NCI-H526 treated with DMSO at 0.1 percent for 48 hours (cell line): ENCODE measurements at places on chromosomes 11 and 22.

DNA sequence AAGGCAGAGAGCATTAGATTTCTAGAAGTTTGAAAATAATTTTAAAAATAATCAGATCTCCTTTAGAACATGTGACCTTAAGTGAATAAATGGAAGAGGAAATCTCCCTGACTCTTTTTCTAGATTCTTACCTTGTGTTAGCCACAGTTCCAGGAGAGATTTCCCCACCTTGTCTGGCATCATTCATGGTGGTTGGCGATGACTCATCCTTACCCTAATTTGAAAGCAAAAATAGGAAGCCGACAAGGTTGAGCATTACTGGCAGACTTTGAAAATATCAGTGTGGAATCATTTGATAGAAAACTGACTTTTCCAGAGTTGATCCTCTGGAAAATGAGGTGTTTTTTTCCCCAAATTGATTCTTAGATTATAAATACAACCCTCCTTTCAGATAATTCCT is 48.1 kb downstream of the CNTN5 start:
- no peak for DNase-seq

DNA sequence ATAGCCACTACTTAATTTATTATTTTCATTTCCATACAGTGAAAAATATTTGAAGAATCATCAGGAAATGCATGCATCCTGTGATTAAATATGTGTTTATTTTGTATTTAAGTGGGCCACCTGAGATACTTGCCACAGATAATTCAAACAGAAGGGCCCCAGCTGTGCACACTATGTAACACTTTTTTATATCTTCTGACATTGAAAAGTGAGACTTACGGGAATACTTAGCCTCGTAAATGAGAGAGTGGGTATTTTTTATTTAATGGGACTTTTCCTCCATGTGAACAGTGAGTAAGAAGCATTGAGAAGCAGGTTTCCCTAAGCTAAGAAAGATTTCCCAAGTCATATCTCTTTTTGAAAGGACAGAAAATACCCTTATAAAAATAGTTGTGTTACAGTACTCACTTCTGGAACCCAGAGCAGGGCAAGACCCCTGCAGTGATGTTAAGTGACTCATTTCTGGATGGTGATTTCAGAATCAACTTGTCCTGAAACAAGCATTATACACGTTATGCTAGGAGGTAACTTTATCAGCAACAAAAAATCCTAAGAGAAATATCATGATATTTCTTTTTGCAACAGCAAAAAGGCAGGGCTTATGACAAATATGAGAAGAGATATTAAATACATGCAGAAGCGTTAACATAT is 478.1 kb upstream of the CHORDC1 start:
- no peak for DNase-seq

- no peak for DNase-seq
These were observed 274.9 kb upstream of the MPPED2 start for GRCh38 chr11:30861064-30861463.

GRCh38 chr11:85946221-85946620 is 91.0 kb downstream of the CCDC83 start:
- no peak for DNase-seq

GRCh38 chr22:20256551-20257211 is 11.4 kb downstream of the RTN4R start:
- DNase-seq = no peak

- peak; percentile 0 for DNase-seq
These were observed 29.9 kb downstream of the SERPIND1 start for GRCh38 chr22:20803696-20804324.

GRCh38 chr11:12723421-12724300 is 49.4 kb downstream of the TEAD1 start:
- no peak for DNase-seq

DNA sequence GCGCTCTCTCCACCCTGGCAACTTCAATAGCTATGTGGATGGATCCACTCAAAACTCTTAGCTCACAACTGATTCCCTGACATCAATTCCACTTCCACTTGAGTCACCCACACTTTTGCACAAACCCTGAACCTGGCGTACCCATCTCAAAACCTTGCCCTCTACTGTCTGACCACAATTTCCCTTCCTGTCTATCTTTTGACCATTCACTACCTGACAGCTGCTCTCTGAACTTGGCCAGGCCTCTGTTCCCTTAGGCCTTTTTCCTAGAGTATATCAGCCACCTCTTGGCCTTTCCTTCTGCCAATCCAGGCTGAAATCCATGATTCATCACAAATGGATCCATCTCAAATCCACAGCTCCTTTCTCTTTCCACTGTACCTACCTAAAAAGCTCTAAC is 106.0 kb downstream of the RPL27A start:
- DNase-seq = no peak

- DNase-seq = no peak
These were observed 65.8 kb downstream of the ST3GAL4 start for GRCh38 chr11:126421271-126421671.

- DNase-seq = no peak
These were observed 43.3 kb upstream of the ADORA2A start for GRCh38 chr22:24384131-24384530.

GRCh38 chr11:72227316-72228228 is 3.0 kb downstream of the INPPL1 start:
- no peak for DNase-seq

GRCh38 chr11:119481667-119482400 is 58.9 kb upstream of the THY1 start:
- DNase-seq = no peak

DNA sequence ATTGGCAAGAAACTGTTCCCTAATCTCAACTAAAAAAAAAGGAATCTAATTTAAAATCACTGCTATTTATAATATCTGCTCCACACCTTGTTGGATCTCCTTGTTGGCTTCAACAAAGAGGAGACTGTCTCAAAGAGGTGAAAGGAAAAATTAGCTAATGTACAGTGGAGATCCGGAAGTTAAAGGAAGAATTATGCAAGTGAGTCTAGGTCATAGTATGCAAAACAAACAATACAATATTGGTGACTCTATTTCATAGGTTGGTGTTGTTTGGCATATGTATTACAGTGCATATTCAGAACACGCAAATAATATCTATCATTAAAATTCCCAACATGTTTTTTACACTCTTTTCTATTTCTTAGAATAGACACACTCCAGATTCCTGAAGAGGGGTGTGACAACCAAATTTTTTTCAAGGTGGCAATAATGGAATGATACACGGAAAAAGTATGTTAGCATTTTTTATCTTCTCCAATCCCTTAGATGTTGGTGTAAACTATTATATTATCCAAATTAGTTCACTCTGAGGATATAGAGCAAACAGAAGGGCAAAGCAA is 685.3 kb downstream of the KCNA4 start:
- DNase-seq = no peak

GRCh38 chr11:20438637-20439036 is 51.1 kb downstream of the PRMT3 start:
- no peak for DNase-seq

DNA sequence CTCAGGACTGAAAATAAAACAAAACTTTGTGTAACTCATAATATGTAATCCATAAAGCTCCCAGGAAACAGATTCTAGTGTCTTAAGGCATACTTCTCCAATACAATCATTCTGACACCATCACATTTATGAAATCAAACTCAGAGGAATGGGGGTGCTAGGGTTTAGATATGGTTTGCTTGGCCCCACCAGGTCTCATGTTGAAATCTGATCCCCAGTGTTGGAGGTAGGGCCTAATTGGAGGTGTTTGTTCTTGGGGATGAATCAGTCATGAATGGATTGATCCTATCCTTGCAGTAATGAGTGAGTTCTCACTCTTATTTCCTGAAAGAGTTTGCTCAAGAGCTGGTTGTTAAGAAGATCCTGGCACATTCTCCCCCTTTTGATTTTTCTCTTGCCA is 380.9 kb downstream of the ETS1 start:
- DNase-seq = no peak

DNA sequence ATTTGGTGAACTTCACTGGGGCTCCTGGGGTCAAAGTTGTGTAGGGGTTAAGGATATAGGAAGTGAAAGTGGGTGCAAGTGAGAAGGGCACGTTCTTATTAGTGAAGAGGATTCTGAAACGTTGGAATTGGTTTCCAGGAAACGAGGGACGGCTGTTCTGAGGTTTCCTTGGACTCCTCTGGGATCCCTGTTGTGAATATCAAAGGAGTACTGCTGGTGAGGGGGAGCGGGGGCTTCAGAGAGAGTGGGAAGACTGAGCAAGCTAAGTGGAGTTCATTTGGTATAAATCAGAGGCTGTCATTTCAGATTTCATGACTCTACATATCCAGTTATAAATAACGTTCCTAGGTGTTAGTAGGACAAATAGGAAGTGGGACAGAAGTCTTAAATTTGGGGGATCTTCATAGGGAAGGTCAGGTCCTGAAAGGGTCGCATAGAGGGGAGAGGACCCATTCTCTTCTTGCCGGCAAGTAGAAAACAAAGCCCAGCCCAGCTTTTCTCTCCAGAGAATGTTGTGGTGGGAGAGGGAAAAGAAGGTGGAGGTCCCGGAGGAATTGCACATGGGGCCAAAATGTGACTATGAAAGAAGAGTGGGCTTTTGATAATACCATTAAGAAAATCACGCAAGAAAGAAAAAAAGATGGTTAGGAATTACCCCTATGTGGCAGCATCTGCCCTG is 1.1 kb upstream of the NELL1 start:
- no peak for DNase-seq

- DNase-seq = peak; percentile 6
These were observed 77.7 kb downstream of the MORC2 start for GRCh38 chr22:30890686-30891442.

DNA sequence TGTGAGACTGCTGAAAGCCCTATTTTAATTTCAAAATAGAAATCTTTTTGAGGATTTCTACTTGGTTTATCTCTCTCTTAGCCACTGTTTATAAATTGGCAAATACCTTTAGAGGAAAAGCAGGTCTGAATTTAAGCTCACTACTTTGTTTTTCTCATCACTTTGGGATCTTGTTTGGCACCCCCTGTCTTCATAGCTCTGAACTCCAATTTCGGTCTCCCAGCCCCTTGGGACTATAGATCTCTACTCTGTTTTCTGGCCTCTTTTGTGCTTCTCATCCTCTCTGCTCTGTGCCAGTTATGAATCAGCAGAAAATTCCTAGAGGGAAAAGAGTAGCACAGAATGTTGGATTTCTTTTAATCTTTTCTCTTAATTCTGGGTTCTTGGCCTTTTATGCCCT is 118.3 kb downstream of the CYP2R1 start:
- DNase-seq = no peak

GRCh38 chr11:13884158-13884799 is 78.2 kb upstream of the SPON1 start:
- no peak for DNase-seq

DNA sequence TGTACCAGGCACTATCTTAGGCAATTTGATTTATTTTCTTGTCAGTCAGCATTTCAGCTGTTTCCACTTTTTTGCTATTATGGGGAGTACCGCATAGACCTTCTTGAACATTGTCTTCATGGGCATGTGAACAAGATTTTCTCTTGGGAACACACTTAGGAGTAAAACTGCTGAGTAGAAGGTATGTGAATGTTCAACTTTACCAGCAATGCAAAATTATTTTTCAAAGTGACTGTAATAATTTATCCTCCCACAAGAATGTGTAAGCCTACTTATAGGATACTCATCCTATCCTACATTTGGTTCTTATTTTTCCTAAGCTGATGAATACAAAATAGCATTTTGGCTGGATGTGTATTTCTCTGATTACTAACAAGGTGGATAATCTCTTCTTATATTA is 132.0 kb upstream of the NAV2 start:
- DNase-seq = no peak

GRCh38 chr22:47166033-47166404 is 403.6 kb downstream of the TBC1D22A start:
- no peak for DNase-seq

GRCh38 chr22:41862530-41863266 is 29.8 kb downstream of the SREBF2 start:
- no peak for DNase-seq

GRCh38 chr11:34036456-34036855 is 15.1 kb upstream of the CAPRIN1 start:
- DNase-seq = no peak

DNA sequence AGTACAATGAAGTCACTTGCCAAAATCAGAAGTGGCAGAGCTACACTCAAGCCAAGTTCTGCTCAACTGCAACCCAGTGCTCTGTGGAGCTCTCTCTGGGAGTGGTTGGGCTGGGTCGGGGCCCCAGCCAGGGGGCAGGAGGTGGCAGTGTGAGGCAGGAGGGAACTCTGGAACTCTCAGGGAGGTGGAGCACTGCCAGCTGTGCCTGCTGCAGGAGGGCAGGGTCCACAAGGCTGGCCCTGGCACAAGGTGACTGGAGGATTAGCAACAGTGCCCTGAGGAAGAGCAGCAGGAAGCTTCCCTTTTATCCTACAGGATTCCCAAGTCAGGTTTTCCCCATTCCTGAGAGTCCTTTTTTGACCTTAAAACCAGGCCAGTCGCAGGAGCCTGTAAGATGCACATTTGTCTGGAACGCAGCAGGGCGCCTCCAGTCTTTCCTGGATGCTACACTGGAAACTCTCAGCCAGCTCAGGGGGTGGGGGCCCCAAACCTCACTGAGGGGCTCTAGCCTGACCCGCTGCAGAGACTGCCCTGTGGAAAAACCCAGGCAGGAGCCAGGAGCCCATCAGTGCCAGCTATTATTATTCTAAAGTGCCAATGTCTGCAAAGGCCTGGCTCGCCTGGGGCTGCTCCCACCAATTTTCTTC is 31.8 kb downstream of the DKK3 start:
- DNase-seq = no peak

- DNase-seq = no peak
These were observed 9.8 kb upstream of the FJX1 start for GRCh38 chr11:35608502-35608901.

GRCh38 chr11:3135481-3136440 is 29.3 kb downstream of the OSBPL5 start:
- DNase-seq = no peak

DNA sequence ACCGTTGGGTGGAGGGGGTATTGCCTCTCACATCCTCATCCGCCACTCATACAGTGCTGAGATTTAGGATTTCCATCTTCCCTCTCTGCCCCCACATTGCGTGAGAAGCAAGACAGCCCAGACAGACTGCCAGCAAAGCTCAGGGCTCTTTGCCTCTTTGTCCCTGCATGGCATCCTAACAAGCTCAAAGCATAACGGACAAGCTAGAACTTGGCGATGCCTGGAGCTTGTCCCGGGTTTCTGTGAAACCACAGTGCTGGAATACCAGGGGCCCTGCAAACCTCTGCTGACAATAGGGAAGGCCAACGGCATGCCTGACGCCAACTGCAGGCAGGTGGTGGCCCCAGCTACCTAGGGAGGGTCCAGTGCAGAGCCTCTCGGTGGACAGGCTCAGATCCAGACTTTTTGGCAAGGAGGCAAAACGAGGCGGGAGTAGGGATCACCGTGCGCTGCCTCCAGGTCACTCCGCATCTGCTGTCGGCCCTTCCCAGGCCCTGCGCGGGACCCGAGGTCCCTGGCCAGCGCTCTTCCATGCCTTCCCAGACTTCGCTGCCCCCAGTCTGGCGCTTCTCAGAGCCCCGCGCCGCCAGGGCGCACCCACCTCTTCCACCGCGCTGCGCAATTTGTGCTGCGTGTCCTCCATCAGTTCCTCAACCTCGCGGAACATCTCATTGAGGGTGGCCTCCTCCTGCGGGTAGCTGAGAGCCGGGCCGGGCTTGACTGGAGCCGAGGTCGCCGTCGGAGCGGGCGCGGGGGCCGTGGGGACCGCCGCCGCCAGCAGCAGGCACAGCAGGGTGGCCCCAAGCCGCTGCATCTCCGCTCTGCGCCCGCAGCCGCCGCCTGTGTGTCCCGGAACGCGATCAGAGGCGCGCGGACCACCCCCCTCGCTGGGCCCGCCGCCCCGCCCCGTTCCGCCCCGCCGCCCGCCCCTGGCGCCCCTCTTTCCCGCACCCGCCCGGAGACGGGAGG is at the start of gene DKK3:
Gene DKK3, minus strand, starts transcription at position 858 of the 969 bp plus-strand sequence. Its CDS starts 44 bp downstream, at position 814.
- peak; percentile 22 for DNase-seq
